ENCODE measurements at places on chromosomes 4 and X. TPM values are rescaled to one million over a fixed set of nuclear protein-coding genes. Genes with fewer than 3 reads are reported as not detected.

The PDGFRA gene
- 275 TPM for total RNA-seq

The UGT2B7 gene
- total RNA-seq = not detected

The COL25A1 gene
- not detected for total RNA-seq

The CSAG1 gene
- total RNA-seq = not detected

The SAGE1 gene
- not detected for total RNA-seq

The GC gene
- total RNA-seq = not detected

The FGF5 gene
- 15.5 TPM for total RNA-seq

DNA sequence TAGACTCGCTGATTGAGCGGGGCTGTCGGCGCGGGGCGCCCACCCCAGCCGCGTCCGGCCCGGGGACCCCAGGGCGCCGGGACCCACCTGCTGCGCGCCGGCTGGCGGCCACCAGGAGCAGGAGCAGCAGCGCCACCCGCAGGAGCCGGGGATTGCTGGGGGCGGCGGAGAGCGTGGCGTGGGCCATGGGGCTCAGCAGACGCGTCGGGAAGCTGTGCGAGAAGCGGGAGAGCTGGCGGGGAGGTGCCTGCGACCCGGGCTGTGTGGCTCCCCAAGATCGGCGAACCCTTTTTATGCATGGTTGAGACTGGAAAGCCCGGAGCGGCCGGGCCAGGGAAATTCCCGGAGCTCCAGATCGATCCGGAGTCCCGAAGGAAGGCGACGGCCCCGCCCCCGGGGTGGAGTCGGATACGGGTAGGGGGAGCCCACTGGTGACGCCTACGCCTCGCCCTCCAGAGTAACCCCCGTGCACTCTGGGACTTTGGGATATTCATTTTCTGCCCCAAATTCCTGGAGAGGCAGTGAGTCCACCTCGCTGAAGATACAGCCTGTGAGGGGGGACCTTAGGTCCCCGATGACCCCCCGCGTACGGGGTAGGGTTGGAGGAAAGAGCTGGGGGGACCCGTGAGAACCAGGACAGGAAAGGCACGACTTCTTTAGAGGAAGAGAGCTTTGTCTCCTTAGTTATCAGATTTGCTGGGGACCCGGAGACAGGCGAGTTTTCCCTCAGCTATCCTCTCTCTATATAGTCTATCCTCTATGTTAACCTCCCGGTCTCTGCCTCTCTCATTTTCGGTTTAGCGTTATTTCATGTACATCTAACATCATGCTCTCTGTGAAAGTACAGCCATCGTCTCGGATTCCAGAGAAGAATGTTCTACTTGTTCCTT, at the start of gene CXCL3:
Gene CXCL3, minus strand, starts transcription at position 265 of the 890 bp plus-strand sequence. Its CDS starts 78 bp downstream, at position 187.
- peak; percentile 69 for DNase-seq
- no peaks in the 10 kb centered on the region for H3K36me3 ChIP-seq
- 0 out of 2 replicates have a peak within 1 kb of the TSS, but pooled peaks have one; percentile 4 for H3K27ac ChIP-seq
- no peaks in the 10 kb centered on the region for H3K27me3 ChIP-seq
- H3K4me1 ChIP-seq = peaks cover 16% of the 10 kb centered on the region

GRCh38 chrX:153639177-153640044, 7.6 kb upstream of the DUSP9 start:
- H3K27ac ChIP-seq = no peak overlapping the region
- no peaks in the 10 kb centered on the region for H3K4me1 ChIP-seq
- no peaks in the 10 kb centered on the region for H3K36me3 ChIP-seq
- DNase-seq = no peak
- H3K27me3 ChIP-seq = 0 out of 2 replicates have a peak, but pooled peaks cover under 1% of the 10 kb centered on the region

- DNase-seq = no peak
- H3K36me3 ChIP-seq = no peaks in the 10 kb centered on the region
- H3K4me1 ChIP-seq = no peaks in the 10 kb centered on the region
- H3K27ac ChIP-seq = no peak overlapping the region
Observed at GRCh38 chrX:11890836-11891514, 132.9 kb downstream of the MSL3 start.

GRCh38 chr4:186644737-186645261, 78.9 kb downstream of the FAT1 start:
- H3K27ac ChIP-seq = peak overlapping the region; percentile 54
- H3K4me3 ChIP-seq = no peak overlapping the region
- H3K4me1 ChIP-seq = peaks cover 14% of the 10 kb centered on the region
- H3K27me3 ChIP-seq = no peaks in the 10 kb centered on the region

- H3K27me3 ChIP-seq = no peaks in the 10 kb centered on the region
- H3K36me3 ChIP-seq = no peaks in the 10 kb centered on the region
- peak overlapping the region; percentile 97 for H3K27ac ChIP-seq
- DNase-seq = peak; percentile 76
Observed at GRCh38 chrX:53089224-53089842, 4.6 kb upstream of the KANTR start.

DNA sequence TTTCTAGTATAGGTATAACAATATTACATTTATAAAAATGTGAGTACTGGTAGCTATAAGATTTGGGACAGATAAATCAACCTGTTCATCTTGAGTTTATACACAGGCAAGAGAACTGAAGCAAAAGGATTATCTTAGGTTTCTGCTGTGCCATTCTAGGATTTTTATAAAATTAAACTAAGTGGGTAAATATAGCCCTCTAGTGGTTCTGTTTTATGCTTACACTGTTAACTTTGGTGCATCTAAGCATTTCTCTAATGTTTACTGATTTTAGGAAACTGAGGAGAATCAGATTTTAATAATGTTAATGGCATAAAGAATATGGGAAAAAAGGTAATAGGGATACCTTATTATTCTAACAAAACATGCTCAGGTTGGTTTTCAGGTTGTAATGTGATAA, 1.1 kb upstream of the RRH start:
- no peak overlapping the region for H3K4me3 ChIP-seq
- H3K27me3 ChIP-seq = no peaks in the 10 kb centered on the region
- H3K36me3 ChIP-seq = peaks cover 33% of the 10 kb centered on the region
- no peaks in the 10 kb centered on the region for H3K4me1 ChIP-seq
- peak; percentile 56 for DNase-seq

DNA sequence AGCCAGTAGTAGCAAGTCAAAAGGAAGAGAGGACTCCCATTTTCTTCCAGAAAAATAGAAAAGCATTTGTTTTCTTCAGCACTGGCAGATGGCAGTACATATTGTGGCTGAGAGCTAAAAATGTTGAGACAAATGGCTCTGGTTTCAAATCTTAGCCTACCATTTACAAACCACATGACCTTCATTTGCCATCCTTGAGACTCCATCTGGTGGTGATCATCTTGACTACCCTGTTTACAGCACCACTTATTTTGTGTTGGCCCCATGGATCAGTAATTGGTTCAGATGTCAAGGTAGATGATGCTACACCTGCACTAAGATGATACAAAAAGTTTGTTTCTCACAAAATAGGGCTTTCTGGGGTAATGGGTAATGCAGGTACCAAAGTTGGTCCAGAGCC, 951.8 kb upstream of the IGFBP7 start:
- H3K4me1 ChIP-seq = no peaks in the 10 kb centered on the region
- H3K4me3 ChIP-seq = no peak overlapping the region
- no peak for DNase-seq
- no peaks in the 10 kb centered on the region for H3K27me3 ChIP-seq
- H3K36me3 ChIP-seq = no peaks in the 10 kb centered on the region

DNA sequence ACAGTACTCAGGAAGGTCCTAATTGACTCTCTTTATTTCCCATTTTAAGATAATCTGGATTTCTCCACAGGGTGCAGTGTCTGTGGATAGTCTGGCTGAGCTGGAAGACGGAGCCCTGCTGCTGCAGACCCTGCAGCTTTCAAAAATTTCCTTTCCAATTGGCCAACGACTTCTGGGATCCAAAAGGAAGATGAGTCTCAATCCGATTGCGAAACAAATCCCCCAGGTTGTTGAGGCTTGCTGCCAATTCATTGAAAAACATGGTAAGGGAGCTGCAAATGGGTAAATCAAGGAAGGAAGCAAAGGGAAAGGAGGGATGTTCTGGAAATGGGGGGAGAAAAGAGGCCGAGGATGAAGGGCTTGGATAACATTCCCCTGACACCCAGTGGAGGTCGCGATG, 26.0 kb downstream of the ARHGAP36 start:
- no peak overlapping the region for H3K27ac ChIP-seq
- no peaks in the 10 kb centered on the region for H3K27me3 ChIP-seq
- DNase-seq = no peak
- no peaks in the 10 kb centered on the region for H3K36me3 ChIP-seq
- H3K4me3 ChIP-seq = no peak overlapping the region

DNA sequence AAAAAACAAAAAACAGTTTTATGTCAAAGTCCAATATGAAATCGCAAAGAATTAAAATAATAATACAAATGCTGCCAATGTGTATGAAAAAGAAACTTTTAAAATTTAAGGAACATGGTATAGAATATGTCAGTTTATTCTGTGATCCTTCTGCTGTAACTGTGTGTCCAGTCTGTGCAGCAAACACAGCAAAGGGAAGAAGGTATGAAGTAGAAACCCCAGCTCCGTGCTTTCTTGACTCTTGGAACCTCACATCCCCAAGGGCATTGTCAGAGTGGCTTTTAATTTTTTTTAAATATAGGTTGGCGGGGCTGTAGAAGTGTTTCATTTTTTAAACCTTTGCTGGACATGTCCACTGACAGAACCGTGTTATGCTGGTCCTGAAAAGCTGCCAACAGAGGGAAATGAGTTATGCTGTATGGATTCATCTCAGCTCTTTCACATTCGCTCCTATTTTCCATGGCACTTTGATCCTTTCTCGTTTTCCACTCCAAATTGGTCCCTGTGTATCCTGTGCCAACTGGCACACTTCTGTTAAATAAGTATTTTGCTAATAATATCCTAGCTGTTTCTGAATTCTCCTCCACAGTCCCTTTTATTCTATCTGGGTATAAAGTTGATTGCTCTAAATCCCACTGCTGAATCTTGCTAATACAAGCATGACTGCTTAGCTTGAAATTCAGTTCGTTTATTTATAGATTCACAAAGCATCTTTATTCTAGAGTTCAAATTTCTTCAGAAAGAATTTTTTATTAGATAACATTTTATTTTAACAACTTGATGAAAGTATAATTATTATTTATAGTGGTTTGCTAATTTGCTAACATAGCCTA, 127.0 kb upstream of the DDIT4L start:
- no peaks in the 10 kb centered on the region for H3K27me3 ChIP-seq
- DNase-seq = peak; percentile 56
- H3K27ac ChIP-seq = no peak overlapping the region

GRCh38 chrX:3345281-3346191, 916 bp downstream of the MXRA5 start:
- H3K27ac ChIP-seq = peak overlapping the region; percentile 64
- DNase-seq = peak; percentile 72
- H3K27me3 ChIP-seq = no peaks in the 10 kb centered on the region
- peak overlapping the region; percentile 75 for H3K4me3 ChIP-seq
- H3K4me1 ChIP-seq = no peaks in the 10 kb centered on the region
- 0 out of 2 replicates have a peak, but pooled peaks cover 2% of the 10 kb centered on the region for H3K36me3 ChIP-seq

DNA sequence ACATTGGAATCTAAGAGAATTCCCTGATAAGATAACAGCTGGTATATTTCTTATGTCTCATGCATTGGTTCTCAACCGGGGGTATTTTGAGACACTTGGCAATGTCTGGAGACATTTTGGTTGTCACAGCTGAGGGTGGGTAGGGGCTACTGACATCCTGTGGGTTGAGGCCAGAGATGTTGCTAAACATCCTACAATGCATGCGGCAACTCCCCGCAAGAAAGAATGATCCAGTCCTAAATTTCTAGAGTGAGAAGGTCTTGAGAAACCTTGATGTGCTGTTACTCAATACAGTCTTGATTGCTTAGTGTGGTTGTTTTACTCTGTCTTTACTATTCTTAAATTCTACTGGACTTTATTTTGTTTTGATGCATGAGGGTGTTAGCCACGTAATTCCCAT, 287.2 kb downstream of the FRMPD4 start:
- H3K27me3 ChIP-seq = no peaks in the 10 kb centered on the region
- no peak overlapping the region for H3K4me3 ChIP-seq
- no peaks in the 10 kb centered on the region for H3K36me3 ChIP-seq
- no peaks in the 10 kb centered on the region for H3K4me1 ChIP-seq

DNA sequence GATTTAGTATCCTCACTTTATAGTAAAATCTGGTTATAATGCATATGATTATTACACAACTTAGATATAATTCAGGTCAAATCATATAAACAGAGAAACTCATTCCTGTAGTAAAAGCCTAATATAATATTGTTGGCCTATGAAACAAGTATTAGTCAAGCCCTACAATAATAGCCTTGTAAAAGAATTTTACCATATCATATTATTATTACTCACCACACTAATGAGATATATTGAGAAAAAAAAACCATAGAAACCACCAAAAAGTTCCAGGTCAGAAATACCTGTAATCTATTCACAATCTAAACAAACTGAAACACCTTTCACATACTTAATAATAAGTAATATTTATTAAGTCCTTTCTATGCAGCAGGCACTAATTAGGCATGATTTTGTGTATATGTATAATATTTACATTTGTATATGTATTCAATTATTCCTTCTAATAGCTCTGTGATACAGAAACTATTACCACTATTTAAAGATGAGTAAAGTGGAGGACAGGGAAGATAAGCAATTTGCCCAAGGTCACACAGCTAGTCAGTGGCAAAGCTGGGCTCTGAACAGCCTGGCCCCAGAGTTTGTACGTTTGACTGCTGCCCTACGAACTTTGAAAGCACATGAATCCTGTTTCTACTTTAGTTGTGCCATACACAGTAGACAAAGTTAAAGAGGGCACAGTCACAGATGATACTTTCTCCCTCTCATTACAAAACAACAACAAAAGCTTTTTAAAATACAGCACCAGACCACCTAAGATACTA, 9.0 kb downstream of the ZNF827 start:
- DNase-seq = no peak
- peaks cover 14% of the 10 kb centered on the region for H3K4me1 ChIP-seq
- H3K4me3 ChIP-seq = no peak overlapping the region
- no peaks in the 10 kb centered on the region for H3K36me3 ChIP-seq
- H3K27ac ChIP-seq = no peak overlapping the region
- no peaks in the 10 kb centered on the region for H3K27me3 ChIP-seq

All from GM23248 (cell line).